NCI-H82 (cell line): ENCODE measurements at places on chromosomes 2 and 18.

DNA sequence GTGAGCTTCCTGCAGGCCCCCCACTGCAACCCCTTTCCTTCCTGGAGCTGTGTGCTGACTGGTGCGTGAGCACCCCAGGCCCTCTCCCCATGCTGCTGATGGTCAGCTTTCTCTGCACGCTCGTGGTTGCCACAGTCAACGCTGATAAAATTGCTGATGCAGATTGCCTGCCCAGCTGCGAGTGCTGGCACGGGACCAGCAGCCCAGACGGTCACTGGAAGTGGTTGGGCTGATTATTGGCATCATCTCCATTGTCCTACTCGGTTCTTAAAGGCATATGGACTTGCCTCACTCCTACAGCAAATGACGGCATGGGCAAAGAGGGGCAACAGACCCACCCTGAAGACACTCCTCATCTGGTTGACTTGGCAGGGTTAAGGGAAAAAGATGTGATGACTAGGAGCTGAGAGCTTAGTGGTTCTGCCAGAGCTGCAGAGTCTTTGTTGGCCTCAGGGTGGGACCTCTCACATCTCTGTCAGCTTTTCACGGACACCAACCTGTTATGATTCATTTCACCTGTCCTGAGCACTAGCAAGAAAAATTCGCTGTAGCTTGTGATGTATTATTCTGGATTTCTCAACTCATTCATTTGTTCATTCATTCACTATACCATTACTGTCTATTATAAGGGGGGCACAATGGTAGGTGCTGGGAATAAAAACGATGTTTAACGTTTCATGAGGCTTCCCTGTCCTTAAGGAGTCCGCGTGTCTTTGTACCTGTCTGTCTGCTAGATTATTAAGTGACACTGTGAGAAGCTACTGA is 38.4 kb downstream of the PAX8 start:
- peak; percentile 28 for DNase-seq

DNA sequence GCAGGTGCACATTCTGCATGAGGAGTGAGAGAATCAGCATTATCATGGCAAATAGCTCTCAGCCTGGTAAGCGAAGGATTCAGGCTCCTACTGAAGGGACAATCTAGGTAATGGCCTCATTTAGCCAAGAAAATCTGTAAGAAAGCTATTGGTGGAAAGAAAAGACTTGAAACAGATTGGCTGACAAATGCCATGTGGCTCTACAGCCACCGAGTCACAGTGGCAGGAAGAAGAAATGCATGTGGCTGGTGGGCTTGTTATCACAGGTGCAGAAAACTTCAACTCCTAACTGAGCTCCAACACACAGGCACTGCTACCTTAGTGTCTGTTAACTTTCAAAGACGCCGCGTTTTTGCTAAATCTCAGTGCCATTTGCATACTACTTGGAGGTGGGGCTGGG is 60.6 kb upstream of the REV1 start:
- DNase-seq, result no peak

- no peak for DNase-seq
Measured at GRCh38 chr18:255171-255570, 12.7 kb downstream of the THOC1 start.

- no peak for DNase-seq
Measured at GRCh38 chr18:55838841-55839240, 250.8 kb upstream of the TCF4 start.

DNA sequence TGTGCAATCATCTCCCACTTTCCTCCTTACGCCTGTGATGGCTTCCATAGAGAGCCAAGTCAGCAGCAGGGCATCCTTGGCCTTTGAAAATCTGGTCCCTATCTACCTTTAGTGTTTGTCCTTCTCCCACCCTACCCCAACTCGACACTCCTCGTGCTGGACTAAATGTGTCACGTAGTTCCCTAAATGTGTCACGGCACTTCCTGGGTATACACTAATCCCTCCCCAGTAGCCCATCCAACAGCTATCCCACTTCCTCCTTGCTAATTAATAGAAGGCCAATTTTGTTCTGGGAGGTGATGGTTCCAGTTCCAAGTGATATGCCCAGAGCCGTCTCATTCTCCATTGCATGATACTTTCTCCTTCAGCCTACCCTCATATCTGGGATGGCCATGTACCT is 36.5 kb upstream of the ZFP36L2 start:
- DNase-seq, result no peak

DNA sequence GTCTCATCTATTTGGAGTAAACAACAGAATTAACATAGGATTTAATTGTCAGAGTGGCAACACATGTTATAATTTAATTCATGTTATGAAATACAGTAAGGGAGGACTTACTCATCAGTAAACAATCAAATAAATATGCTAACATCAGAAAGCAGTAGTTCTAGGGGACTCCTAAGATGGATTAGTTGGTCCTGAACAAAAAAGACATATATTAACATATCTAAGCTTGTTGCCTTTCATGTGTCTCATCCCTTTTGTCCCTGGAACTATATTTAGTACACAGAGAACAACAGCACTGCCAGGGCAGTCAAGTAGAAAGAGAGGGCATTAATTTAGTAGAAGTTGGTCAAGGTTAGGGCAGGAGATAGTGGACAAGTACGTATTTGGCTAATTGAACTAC is 117.8 kb upstream of the FZD5 start:
- no peak for DNase-seq

- DNase-seq, result no peak
Measured at GRCh38 chr18:58385472-58385871, 243.4 kb downstream of the ALPK2 start.

GRCh38 chr18:76914314-76914713 is 92.0 kb downstream of the ZNF236 start:
- peak; percentile 32 for DNase-seq

DNA sequence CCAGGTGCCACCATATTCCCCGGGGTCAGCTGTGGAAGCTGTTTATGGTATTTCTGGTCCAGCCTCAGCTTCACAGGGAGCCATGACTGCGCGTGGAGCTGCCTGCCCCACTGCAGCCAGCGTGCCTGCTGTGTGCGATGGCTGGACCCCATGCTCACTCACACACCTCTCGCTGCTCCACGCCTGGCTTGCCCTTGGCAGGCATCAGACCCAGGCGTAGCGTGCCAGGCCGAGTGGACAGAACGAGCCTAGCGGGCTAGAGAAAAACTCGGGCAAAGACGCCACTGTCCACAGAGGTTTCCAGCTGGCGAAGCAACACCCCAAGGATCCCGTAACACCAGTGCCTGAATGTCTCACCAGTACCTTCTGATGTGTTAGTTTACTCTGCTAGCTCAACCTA is 42.9 kb upstream of the PEX13 start:
- DNase-seq, result no peak

- DNase-seq, result peak; percentile 90
Measured at GRCh38 chr2:3885629-3886628, 182.6 kb downstream of the DCDC2C start.
